Glutamatergic neuron (in vitro differentiated cells): ENCODE measurements at places on chromosomes 6 and 20. TPM values are rescaled to one million over a fixed set of nuclear protein-coding genes. Genes with fewer than 3 reads are reported as not detected.

- no peak for DNase-seq
Measured at GRCh38 chr6:28353981-28354676, 4.4 kb downstream of the ZKSCAN3 start.

DNA sequence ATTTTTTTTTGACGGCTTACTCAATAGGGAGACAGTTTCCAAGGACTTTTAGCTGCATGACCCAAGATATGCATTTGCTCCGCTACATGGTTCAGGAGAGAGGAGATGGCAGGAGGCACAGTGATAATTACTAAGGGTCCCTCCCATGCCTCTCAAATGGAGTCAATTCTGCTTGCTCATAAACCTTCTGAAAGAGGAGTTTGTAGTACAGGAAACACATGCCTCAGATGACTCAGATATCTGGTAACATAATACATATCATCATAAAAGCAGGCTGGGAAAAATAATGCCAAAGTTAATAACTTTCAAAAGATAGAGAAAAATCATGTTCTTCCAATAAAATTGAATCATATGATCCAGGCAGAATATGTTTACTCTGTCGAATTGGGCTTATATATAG lies 97.6 kb upstream of the DEFB112 start:
- no peak for DNase-seq

GRCh38 chr20:63509088-63509564 lies 10.2 kb upstream of the EEF1A2 start:
- DNase-seq = no peak

DNA sequence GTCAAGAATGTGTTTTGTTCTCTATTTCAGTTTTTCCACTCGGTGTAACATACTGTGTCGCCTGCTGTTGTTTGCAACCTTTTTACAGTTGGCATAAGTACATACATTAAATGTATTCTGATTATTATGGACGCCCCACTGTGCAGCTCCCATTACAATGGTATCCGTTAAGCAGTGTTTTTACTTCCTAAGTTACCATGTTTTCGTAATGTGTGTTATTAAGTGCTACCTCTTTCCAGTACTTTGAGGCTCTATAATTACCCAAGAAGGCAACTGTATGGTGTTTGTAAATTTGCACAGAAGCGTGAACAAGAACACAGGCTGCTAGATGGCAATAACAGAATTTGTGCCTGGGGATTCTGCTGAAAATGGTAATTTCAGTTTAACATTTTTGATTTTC lies 568.0 kb upstream of the MARCKS start:
- DNase-seq = no peak

DNA sequence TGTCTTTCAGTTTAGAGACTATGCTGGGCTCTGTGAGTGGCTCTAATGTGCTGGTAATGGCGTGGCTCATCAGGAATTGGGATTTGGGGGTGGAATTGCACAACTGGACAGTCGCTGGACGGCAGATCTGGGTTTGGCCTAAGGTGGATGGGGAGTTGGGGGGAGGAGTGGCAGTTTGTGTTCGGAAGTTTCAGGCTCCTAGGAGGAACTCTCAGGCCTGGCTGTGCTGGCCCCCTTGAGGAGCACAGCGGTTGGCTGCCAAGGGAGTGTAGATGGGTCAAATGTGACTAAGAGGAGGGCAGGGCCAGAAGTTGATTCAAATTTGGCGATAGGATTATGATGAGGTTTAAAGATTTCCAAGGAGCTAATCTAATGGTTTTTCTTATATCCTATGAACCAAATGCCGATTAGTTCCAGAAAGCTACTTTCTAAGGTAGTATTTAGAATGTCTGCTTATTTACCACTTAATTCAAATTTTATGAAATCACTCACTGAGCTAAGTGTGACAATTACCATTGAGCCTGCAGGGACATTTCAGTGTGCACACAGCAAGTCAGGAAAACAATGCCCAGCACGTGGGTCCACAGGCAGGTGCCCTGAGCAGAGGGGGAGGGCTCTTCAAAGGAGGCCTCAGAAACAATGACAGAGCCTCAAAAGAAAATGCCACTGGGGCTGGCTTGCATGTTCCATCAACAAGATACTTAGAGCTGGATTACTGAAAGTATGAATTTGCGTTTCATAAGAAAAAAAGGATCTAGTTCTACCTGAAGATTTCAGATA lies 111.0 kb downstream of the GJA10 start:
- no peak for DNase-seq

PHACTR1 gene
- total RNA-seq = 50.7 TPM

IPCEF1 gene
- total RNA-seq = 0.61 TPM

DEFB110 gene
- total RNA-seq = not detected

SIGLEC1 gene
- not detected for total RNA-seq

CAGE1 gene
- total RNA-seq = not detected

PRDM1 gene
- total RNA-seq = not detected
